Activated naive CD4-positive, alpha-beta T cell treated with anti-CD3 and anti-CD28 coated beads, Interleukin-2, amount 50 U/mL, for 16 hours (primary cell): ENCODE measurements at places on chromosomes 16 and 17.

DNA sequence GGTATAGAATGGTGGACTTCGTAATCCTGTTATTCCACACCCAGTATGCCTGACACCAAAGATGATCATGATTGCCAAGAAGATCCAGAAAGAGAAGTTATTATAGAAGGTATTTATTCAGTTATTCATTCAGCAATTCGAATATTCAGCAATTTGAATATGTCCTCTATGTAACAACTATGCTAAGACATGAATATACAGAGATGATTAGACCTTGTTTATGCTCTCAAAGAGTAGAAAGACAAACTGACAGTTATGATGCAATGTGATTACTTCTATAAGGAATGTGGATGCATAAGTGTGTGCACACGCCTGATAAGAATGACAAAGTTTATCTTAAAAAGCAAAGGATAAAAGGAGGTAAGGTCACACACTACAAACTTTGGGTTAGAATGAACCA lies 218.1 kb downstream of the CDH11 start:
- DNase-seq, result no peak

- no peak for DNase-seq
These were observed 23.5 kb downstream of the NUP93 start for GRCh38 chr16:56753410-56753809.

DNA sequence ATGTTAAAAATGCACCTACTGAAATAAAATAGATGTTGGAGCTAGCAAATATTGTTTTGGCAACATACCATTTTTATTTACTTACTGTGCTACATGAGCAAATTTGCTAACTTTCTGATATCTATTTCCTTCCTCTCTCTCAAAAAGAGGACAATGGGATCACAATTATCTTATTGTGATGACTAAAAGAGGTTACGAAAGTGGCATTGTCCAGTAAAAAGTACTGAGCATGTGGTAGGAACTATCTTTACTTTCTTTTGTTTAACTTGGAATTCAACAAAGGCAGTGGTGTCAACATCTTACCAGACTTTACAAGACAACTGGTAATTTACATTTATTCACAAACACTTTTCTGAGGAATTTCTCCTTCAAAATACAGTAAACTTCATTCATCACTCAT lies 1542.6 kb upstream of the CDH8 start:
- no peak for DNase-seq

DNA sequence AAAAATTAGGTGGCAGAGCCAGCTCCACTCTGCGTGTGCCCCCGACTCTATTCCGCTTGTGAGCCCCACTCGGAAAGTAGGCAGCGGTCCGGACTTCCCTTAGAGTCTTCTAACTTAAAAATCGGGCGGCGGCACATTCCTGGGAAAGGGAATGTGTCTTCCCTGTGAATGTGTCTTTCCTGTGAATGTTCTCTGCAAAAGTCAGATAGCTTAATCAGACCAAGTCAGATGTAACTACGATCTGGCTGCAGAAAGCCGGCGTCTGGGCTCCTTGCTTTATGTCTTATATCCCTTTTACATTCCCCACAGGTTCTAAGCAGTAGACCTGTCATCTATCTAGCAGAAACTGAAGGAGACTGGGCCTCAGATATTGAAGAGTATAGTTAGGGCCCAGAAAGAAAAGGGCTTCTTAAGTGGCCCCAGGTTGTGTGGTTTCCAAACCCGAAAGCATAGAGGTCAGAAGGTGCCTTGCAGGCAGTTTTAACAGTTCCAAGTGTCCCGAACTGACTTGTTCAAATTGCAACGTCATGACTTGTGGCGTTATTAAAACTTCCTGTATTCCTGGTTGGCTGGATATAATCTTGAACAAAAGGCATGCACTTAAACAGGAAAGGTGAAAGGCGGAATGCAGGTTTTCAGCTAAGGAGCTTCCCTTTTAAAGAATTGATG lies 601 bp downstream of the PHKB start:
- DNase-seq, result no peak

DNA sequence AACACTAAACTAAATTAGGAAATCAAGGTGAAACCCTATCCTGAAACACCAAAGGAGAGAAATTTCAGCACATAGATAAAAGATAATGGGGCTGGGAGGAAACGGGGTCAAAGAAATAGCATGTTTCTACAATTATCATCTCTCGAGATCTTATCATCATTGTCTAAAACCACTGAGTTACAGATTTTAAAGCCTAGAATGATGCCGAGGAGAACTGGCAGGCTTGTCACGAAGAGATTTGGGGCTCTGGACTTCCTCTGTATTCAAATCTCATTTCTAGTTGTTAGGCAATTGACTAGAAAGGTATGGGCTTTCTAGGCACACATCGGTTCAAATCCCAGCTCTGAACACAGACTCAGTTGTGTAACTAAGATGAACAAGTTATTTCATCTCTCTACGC lies 9.3 kb downstream of the PDZD9 start:
- DNase-seq, result no peak

- DNase-seq, result no peak
These were observed 9.3 kb upstream of the GSDMA start for GRCh38 chr17:39953471-39953888.

DNA sequence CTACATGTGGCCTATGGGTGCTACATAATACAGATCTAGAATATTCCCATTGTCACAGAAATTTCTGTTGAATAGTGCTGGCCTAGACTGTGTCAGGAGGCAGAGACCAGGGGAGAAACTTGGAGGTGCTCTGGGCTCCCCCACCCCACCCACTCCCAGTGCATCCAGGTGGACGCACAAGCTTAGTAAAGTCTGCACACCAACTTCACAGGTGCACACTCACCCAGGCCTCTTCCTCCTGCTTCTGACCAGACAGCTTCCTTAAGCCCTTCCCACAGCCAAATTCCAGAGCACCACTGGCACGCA lies 7.6 kb upstream of the CNP start:
- no peak for DNase-seq

DNA sequence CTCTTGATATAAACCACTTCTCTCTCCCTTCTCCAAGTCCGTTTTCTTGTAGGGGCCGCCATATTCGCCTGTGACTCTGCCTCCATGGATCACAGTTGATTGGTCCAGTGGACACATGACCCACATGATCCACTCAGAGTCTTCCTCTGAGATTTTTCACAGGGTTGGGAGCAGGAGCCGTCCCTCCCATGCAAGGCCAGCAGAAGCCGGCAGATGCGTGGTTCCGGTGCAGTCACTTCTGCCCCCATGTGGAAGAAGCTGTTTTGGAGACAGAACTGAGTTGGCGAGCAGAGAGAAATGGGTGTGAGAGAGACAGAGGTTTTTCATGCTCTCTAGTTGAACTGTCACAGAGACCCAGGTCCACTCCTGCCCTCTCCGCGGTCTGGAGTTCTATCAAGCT lies 83.3 kb downstream of the C16orf95 start:
- no peak for DNase-seq

DNA sequence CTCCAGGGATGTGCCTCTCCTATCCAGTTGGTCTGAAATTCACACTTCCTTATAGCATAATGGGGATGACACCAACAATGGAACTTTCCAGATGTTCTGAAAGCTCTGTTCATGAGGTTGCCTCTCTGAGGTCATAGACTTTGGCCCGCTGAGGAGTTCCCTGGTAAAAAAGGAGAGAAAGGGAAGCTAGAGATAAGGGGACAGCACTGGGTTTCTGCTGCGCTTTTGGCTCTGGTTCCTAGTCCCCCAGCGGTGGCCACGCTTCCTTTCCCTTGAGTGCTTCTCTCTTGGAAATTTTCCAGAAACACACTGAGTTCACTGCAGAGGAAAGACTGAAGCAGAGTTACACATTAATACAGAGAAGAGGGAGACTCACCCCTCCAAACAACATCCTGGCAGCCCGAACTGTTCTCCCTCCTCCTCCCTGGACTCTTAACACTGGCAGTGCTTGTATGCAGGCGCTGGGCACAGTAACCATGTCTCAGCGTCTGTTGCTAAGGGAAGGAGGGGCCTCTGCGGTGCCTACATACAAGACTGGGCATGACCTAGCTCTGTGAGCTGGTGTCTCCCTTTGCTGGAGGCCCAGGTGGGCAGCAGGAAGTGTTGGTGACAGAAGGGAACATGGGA lies at the start of gene DNAH3:
DNAH3 (minus strand) TSS at position 472 of the 627 bp plus-strand sequence. CDS start 527 bp downstream, outside the sequence.
- no peak for DNase-seq

DNA sequence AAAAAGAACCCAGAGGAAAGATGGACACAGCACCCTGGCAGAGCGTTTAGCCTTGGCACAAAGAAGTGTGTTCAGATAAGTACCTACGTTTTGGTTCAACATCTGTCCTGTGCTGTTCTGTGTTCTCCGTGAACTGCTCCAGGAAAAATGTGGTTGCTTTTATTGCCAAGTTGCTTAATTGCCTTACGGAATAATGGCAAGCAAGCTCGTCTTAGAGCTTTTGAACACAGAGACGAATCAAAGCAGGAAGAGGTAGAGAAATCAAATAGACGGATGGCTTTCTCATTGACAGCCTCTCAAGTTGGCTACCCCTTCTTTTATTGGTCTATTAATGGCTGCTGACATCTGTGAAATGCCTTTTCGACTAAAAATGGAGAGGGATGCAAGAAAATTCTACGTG lies 911.1 kb upstream of the EEF2KMT start:
- DNase-seq, result no peak

DNA sequence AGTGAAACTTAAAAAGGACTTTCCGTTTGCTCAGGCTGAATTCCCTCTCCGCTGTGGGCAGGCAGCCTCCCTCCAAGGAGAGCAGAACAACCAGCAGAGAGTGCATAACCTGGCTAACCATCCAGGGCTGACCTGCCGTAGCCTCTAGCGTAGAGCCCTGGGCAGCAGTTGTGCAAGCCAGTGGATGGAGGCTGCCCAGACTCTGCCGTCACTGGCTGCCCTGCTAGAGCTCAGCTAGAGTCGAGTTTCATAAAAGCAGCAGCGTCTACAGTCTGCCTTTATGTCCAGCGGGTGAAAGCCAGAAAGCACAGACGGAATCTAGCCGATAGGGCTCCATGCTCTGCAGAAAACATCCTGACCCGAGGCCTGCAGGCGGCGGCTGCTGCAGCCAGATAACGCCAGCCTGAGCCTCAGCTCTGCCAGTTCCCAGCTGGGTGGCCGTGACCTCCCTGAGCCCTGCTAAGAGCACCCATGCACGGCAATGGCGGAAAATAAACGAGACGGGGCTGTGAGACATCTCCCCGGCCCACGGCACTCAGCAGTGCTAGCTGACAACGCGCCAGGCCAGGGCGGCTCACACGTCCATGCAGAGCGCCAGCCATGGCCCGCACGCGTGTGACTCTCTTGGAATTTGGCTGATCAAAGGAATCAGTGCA lies 231.3 kb downstream of the ENGASE start:
- DNase-seq, result no peak

GRCh38 chr17:28018439-28019070 lies 23.9 kb upstream of the NLK start:
- no peak for DNase-seq

GRCh38 chr16:65534121-65534528 lies 412.3 kb upstream of the CDH11 start:
- DNase-seq, result no peak

GRCh38 chr17:69333561-69333960 lies 6.6 kb upstream of the ABCA5 start:
- no peak for DNase-seq

- no peak for DNase-seq
These were observed 742 bp upstream of the NUTF2 start for GRCh38 chr16:67846063-67846319.

DNA sequence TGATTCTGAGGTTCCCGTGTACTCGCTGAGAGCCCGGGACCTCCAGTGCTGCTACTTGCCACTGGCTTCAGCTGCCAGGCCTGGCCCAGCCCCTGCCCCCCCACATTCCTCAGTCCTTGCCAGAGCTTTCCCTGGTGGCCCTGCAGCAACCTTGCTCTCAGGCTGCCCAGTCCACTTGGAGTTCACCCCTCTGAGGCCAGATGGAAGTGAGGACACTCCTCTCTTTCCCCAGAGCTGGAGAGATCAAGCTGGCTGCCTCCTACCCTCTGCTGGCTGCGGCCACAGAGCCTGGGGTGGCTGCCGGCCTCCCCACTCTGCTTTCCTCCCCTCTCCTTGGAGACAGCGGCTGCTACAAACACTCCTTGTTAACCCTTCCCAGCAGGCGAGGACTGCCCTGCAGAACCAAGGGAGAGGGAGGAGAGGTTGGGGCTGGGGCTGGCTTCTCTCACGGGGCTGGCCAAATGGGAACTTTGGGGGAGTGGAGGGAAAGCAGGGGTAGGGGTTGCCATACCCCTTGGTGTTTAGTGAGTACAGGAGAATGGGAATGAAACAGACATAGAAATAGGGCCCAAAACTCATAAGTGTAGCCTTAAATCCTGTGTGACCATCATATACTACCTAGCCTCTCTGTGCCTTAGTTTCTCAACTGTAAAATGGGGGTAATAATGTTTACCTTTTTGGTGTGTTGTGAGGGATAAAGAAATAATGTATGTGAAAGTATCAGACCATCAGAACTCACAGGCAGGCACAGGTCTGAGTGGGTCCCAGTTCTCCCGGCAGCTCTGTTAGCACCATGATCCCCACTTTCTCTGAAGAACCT lies at the start of gene GAS2L2:
GAS2L2 (minus strand) TSS at position 295 of the 820 bp plus-strand sequence. CDS start 389 bp downstream, outside the sequence.
- no peak for DNase-seq

GRCh38 chr17:76054112-76054476 lies 18.2 kb downstream of the SRP68 start:
- DNase-seq, result no peak

DNA sequence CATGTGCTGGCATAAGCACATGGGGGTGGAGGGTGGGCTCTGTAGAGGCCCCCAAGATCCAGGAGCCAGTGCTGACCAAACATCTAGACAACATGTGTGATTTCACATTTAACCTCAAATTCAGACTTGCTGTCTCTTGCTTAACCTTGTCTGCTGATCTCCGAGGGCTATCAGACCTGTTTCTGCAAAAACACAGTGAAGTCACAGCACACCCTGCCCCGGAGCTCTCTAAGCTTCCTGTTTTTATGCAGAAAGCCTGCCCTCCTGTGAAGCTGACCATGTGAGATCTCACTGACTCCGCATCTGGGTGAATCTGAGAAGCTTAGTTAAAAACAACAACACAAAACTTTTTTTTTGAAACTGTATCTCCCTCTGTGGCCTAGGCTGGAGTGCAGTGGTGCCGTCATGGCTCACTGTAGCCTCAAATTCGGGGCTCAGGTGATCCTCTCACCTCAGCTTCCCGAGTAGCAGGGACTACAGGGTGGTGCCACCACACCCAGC lies 6.6 kb upstream of the DPEP2 start:
- no peak for DNase-seq

DNA sequence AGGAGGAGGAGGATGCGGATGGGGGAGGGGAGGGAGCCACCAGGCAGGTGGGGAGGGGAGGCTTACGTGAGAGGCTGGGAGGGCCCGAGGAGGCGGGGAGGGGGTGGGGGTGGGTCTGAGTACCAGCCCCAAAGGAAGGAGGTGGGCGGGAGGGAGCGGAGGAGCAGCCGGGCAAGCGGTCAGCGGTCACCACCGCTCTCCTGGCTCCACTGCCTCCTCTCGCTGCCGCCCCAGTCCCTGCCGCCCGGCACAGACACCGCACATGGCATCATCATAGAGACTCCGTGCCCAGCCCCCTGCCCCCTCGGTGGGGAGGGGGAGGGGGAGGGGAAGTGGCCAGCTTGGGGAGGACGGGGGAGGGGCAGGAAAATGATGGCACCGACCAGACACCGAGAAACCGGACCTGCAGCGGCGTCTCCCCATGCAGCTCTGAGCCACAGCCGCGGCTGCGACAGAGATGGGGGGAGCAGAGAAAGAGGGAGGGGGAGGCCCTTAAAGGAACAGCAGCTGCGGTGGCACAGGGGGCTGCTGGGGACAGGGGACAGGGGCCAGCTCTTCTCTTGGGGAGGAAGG lies at the start of gene TLCD3B:
TLCD3B (minus strand) TSS at position 431 of the 573 bp plus-strand sequence. CDS start 744 bp downstream, outside the sequence.
- DNase-seq, result no peak

GRCh38 chr17:55172612-55173011 lies 92.1 kb upstream of the HLF start:
- no peak for DNase-seq

GRCh38 chr16:83508295-83508694 lies 299.5 kb upstream of the HSBP1 start:
- no peak for DNase-seq
